ENCODE measurements at places on chromosomes 12 and 14.

GRCh38 chr14:76129851-76130576 lies 21.7 kb upstream of the GPATCH2L start:
- DNase-seq, result no peak

DNA sequence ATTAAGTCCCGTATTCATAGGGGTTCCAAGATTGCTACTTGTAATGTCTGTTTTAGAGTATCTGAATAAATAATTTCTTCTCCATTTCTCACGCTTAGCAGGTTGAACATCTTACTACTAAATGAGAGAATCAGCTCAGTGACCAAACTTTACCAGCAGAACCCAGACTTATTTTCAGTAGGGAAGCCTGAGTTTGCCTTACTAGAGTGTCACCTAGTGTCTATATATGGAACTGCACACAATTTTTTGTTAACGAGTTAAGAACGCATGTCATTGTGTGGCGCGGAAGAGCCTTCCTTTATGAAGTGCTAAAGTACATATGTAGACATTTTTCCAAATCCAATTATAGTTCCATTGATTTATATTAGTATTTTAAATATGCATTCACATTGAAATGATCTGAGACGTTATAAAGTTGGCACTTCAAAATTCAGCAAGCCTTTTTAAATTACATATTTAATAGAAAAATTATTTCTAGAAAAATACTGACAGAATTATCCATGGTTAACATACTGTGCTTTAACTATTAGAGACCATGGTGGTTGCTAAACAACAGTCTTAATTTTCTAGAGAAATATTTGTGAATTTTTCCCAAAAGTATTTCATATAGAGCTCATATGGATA lies 88.3 kb downstream of the RPS29 start:
- DNase-seq, result peak; percentile 74

DNA sequence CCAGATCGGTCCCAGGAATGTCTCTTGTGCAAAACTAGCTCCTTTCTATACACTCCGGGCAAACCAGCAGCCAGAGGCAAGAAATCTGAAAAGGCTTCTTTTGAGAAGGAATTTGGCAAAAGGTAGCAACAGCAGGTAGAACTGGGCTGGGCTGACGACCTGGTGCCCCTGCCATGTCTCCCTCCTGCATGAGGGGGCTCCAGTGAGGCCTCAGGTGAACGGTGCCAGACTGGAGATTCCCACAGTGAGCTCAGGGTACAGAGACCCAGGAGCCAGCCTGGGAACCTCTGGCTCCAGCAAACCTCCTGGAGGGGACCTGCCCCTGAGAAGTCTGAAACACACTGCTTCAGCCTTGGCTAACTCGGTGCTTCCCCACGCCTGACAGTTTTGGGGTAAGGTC lies 10.8 kb downstream of the ITPK1 start:
- no peak for DNase-seq

DNA sequence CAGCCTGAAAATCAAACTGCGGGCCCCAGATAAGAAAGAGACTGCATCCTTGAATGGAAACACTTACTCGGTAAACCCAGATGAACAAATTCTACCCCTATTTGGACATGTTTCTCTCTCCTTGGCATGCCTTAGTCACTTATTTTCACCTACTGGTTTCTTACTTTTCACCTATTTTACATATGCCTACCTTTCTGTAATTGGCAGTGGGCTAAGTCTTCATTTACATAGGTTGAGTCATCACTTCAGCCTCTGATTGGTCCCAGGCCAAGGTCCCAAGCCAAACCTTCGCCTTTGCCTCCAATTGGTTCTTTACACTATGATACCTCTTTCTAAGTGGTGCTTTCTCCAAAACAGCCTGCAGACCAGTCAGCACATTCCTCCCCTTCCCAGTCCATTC lies 111.3 kb downstream of the DYRK2 start:
- no peak for DNase-seq

- DNase-seq, result no peak
Observed at GRCh38 chr12:21769307-21769706, 5.2 kb downstream of the KCNJ8 start.

GRCh38 chr12:51886021-51886710 lies 1.7 kb upstream of the ANKRD33 start:
- DNase-seq, result peak; percentile 44

DNA sequence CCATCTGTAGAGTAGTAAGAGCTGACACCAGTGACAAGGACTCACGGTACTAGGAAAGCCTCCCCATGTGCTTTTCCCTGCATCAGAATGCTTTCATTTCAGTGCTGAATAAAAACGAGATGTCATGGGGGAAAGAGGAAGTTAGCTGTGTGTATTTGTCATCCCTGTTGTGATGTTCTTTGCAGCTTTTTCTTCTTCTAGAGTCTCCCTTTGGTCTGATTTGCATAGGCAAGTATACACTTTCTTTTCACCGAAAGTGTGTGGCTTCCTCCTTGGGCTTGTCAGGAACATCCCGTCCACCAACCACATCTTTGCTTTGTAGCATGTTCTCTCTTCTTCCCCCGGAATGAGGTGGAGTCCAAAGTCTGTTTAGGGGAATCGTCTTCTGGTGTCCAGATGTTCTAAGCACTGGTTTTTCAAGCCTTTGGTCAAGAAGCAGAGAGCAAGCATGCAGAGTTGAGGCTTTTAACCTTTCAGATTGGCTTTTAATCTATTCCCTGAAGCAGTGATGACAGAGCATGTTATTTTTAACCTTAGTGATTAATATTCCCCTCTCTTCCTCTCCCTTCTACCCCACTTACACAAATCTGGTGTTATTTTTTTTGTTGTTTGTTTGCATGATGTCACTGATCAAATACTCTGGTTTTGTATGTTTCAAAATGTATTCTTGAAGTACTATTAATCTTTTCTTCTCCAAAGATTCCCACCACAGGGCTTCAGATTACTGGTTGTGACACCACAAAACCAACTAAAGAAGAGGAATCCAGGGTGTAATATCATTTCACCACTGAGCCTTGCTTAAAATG lies 163.4 kb downstream of the SAMD4A start:
- no peak for DNase-seq

- peak; percentile 89 for DNase-seq
Observed at GRCh38 chr14:35341751-35342488, 49.7 kb downstream of the PSMA6 start.

- no peak for DNase-seq
Observed at GRCh38 chr12:32471591-32472001, 72.2 kb downstream of the FGD4 start.

GRCh38 chr14:100468557-100468956 lies 118.7 kb downstream of the BEGAIN start:
- DNase-seq, result no peak

DNA sequence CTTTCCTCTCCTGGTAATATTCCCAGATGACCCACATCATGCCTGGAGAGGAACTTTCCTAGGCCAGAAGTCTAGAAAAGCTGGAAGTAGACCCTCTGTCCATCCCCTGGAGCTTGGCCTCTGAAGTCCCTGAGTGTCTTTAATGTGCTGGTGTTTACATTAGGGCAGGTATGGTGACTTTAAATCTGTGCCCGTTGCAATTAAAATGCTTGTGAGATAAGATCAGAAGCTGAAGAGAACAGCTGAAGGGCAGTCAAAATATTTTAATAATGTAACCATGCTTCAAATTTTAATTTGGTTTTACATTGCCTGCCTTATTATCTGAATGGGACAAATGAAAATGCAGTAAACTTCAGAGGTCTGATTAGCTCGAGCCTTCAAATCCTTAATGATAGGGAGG lies 1022.5 kb downstream of the BCL11B start:
- no peak for DNase-seq

GRCh38 chr12:91406920-91407341 lies 224.3 kb upstream of the DCN start:
- peak; percentile 70 for DNase-seq

DNA sequence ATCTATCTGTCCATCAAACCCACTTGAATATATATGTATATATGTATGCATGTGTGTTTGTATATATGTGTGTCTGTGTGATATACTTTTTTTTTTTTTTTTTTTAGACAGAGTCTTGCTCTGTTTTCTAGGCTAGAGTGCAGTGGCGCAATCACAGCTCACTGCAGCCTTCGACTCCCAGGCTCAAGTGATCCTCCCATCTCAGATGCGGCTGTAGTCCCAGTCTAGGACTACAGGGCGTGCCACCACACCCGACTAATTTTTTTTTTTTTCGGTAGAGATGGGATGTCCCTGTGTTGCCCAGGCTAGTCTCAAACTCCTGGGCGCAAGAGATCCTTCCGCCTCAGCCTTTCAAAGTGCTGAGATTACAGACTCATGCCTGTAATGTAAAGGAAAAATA lies 13.0 kb upstream of the APOBEC1 start:
- no peak for DNase-seq

DNA sequence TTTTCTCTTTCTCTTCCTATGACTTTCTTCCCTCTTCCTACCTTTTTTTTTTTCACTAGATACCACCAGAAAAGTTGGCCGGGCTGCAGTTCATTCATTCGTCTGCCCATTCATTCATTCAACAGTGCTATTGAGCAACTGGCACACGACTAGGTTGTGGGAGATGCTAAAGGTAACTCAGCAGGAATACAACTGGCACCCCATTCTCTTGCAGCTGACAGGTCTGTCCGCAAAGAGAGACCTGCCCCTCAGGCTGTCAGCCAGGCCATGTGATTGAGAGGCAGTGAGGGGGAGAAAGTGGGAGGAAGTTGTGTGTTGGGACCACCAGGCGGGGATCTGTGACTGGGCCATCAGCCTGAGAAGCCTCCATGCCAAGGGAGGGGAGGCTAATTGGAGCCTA lies 105.2 kb downstream of the TSPAN9 start:
- no peak for DNase-seq

- no peak for DNase-seq
Observed at GRCh38 chr14:20555845-20556244, 5.0 kb downstream of the RNASE9 start.

- no peak for DNase-seq
Observed at GRCh38 chr14:23013054-23013748, 3.3 kb upstream of the C14orf93 start.

GRCh38 chr12:101939856-101940265 lies 62.5 kb downstream of the DRAM1 start:
- DNase-seq, result peak; percentile 74

DNA sequence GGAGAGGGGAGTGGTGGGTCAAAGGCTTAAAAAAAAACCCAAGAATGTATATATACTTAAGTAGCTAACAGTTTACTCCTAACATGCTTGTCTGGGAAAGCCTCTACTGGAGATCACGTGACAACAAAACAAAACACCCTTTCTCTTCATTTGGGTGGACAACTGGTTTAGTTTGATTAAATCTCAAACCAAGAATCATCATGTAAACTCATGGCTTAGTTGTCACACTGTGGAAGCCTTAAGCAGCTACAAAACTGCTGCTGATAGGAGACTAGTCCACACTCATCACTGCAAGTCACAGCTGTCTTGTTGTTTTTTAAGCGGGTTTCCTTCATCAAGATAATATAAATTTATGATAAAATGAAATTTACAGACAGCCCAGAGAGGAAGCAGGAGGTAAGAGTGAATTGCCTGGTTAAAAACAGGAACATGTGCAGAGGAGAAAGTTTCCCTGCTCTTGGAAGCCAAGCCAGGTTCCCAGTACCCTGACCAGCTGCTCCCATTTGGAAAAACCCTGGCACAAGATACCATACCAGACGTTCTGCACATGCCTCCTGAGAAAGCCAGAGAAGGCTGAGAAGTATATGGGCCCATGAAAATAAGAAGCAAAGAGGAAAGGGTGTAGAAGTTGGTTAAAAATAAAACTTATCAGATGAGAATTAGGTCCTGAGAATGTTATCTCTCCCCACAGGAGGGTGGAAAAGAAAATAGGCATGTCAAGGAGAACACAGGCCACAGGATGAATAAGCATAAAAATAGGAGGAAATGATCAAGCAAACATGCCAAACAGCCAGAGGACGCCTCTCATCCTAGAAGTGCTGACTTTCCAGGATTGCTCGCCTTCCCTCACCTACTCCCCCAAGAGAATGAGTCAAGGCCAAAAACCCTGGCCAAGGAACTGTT lies 34.0 kb downstream of the EGLN3 start:
- peak; percentile 29 for DNase-seq

DNA sequence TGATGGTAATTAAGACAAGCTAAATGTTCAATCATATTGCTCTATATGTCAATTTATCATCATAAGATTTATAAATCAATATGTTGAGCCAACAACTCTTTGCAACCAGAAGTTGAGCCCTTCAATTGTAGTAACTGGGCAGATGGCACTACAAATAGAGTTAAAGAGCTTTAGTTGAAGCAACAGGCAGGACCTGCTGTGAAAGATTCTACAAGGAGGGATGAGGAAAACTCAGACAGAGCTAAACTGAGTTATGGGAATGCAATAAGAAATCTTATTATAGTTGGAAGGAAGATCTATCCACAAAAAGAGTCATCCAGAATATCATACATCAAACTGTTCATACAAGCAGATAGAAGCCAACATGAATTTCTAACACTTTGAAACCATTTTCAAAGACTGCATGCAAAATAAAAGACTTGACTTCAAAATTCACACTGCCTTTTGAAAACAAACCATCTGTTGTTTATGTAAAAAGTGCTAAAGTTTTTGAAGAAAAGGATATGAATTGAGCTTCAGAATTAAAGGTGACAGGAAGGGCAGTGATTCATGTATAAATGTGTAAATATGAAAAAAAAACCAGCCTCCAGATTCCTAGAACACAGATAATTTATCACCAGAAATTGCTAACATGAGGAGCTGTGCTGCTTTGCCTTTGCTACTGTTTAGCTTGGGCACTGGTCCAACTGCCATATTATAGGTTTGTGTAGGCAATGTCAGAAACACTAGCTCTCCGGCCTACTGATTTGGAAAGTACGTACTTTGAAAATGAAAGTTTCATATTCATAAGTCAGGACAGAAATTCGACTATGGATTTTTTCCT lies 133.2 kb downstream of the SLC35F4 start:
- DNase-seq, result no peak

DNA sequence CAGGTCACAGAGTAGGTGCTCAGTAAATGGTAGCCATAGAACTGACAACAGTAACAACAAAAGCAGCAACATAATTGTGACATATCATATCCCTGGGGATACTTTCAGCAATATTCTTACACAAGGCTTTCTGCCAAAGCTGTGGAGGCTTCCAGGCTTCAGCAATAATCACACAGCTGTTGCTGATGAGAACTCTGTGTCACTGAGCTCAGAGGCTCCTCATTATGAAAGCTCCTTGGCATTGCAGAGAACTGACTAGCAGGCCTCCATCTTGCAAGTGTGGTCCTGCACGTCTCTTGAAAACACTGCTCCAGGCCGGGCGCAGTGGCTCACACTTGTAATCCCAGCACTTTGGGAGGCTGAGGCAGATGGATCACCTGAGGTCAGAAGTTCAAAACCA lies 97.3 kb upstream of the BTG1 start:
- DNase-seq, result no peak

DNA sequence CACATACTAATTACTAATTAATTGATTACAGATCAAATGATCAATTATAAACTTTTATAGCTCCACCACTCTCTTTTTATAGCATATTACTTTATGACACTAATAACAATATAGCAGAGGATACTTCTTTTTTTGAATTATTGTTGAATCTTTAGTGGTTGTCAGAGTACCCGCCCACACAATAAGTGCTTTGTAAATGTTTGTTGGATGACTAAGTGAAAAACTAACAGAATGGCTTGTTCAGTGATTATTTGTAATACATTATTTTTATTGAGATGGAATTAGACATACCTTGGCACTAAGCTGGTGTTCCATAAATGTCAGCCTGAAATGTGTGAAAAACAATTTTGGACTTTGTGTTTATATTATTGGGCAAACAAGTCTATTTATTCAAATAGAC lies 670.5 kb upstream of the ATXN7L3B start:
- DNase-seq, result no peak
